ENCODE measurements at places on chromosomes 3 and 15.

DNA sequence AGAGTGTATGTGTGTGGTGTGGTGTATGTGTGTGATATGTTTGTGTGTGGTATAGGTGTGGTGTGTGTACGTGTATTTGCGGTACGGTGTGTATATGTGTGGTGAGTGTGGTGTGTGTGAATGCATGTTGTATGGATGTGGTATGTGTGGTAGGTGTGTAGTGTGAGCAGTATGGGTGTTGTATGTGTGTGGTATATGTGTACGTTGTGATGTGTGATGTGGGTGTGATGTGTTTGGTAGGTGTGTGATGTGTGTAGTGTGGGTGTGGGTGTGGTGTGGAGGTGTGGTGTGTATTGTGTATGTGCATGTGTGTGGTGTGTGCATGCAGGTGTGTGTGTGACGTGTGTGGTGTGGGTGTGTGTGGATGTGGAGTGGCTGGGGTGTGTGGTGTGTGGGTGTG, 58.7 kb downstream of the EFCAB12 start:
- no peak for DNase-seq

GRCh38 chr3:180529778-180530177, 72.2 kb upstream of the TTC14 start:
- no peak for DNase-seq

DNA sequence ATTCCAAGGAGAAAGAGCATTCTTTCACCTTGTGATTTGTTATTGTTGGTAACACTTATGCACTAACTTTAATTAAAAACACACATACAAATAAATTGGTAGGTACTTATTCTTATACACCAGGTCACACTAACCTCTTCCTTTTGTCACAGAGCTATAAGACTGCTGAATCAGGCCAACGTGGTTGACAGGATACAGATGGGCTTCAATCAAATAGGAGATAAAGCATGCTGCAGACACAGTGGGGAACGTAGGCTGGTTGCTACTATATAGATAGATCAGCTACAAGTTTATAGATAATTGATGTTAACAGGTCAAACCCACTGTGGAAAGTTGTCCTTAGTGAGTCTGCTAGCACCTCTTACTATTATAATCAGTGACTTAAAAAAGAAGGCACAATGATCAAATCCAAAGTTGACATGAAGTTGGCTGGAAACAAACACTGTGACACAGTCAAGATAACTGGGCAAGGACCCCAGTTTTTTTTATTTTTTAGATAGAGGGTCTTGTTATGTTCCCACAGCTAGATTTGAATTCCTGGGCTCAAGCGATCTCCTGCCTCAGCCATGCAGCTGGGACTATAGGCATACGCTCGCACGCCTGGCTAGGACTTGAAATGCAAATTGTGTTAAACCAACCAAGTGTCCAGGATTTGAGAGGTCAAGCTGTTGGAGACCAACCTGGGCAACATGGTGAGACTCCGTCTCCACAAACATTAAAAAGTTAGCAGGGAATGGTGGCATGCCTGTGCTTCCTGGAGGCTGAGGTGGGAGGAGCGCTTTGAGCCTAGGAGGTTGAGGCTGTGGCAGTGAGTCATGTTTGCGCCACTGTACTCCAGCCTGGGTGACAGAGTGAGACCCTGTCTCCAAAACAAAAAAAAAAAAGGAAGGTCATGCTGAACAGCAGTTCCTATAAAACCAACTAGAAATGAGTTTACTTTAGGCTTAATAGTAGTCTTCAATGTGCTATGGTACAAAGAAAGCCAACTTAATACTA, 97.9 kb upstream of the MEX3B start:
- DNase-seq = no peak

DNA sequence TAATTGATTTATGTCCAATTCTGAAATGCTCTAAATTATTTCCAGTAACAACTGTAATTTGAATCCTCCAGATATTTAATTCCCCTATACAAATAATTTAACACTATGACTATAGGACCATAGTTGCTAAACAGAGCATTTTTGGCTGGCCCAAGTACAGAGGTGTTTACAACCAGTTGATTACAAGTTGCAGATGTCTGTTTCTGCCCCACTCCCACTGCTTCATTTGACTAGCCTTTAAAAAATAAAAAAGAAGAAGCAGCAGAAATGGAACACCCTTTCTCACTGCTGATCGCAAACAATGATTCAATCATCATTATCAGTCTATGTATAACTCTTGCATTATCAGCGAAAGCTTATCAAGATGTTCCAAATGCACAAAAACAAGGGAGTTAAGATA, 54.6 kb downstream of the SENP7 start:
- no peak for DNase-seq

All from thymus (tissue), 14 donors.